Neural crest cell (in vitro differentiated cells): ENCODE measurements at places on chromosomes 1 and 21. TPM values are rescaled to one million over a fixed set of nuclear protein-coding genes. Genes with fewer than 3 reads are reported as not detected.

DNA sequence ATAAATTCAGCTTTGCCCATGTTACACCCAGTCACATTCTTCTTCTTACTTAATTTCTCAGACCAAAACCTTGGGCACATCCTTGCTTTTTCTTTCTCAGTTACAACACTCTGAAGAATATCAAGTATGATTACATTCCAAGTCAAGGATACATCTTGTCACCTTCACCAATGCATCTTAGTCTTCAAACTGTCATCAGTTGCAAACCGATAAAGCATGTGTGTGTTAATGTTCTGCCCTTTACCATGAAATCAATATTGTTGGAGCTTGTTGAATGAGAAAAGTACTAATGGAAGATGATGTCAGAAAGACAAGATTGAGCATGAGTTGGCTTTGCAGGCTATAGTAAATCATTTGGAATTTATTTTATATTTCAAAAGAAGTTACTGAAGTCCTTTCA lies 764.6 kb downstream of the NCAM2 start:
- no peak overlapping the region for H3K4me3 ChIP-seq
- DNase-seq = no peak
- H3K36me3 ChIP-seq = no peaks in the 10 kb centered on the region
- H3K27ac ChIP-seq = no peak overlapping the region
- no peaks in the 10 kb centered on the region for H3K4me1 ChIP-seq

DNA sequence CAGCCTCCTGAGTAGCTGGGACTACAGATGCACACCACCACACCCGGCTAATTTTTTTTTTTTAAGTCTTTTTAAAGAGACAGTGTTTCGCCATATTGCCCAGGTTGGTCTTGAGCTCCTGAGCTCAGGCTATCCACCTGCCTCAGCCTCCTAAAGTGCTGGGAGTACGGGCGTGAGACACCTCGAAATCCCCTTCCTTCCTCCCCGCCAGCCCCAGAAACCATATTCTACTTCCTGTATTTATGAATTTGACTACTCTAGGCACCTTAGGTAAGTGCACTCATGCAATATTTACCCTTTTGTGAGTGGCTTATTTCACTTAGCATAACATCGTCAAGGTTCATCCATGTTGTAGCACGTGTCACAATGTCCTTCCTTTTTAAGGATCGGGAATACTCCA lies 6.9 kb upstream of the LRP8 start:
- H3K4me3 ChIP-seq = no peak overlapping the region
- H3K4me1 ChIP-seq = no peaks in the 10 kb centered on the region
- DNase-seq = no peak
- H3K27ac ChIP-seq = no peak overlapping the region
- no peaks in the 10 kb centered on the region for H3K36me3 ChIP-seq
- H3K27me3 ChIP-seq = no peaks in the 10 kb centered on the region

GRCh38 chr1:97254731-97255463 lies 533.3 kb downstream of the PTBP2 start:
- no peak for DNase-seq
- H3K27me3 ChIP-seq = no peaks in the 10 kb centered on the region
- H3K36me3 ChIP-seq = no peaks in the 10 kb centered on the region

DNA sequence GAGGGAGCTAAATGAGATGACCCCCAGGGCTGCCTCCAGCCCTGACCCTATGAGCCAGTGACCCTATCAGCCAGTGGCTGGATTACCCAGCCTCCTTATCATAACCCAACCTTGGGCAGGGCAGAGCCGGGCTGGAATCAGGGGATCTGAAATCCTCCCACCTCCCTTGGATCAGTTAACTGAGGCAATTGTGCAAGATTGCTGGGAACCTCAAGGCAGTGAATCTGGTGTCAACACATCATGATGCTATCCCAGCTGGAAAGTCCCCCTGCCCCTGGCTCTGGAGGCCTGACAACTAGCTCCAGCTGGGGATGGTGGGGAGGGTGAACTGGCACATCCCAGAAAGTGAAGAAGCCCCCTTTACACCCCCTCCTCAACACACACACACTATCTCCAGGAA lies 6.4 kb upstream of the TSPAN1 start:
- no peak for DNase-seq
- H3K4me1 ChIP-seq = no peaks in the 10 kb centered on the region
- H3K36me3 ChIP-seq = no peaks in the 10 kb centered on the region
- no peak overlapping the region for H3K4me3 ChIP-seq

DNA sequence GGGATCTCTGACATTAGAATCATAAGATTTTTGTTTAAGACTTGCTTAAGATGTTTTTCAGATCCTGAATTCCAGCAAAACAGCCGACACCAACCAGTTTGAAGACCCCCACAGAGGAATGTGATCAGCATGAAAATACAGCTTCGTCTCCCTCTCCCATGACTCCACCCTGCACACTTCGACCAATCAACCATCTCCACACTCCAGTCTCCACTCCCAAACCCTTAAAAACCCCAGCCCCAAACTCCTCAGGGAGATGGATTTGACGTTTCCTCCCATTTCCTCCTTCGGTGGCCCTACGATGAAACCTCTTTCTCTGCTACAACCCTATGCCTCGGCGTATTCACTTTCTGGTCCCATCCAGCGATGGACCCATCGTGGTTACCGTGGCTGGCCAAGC lies 30.1 kb upstream of the KIF26B start:
- no peaks in the 10 kb centered on the region for H3K27me3 ChIP-seq
- no peak overlapping the region for H3K4me3 ChIP-seq
- H3K27ac ChIP-seq = no peak overlapping the region
- peaks cover 14% of the 10 kb centered on the region for H3K36me3 ChIP-seq

SPRR1B gene
- total RNA-seq = not detected in 2 replicates

- H3K27me3 ChIP-seq = no peaks in the 10 kb centered on the region
- no peak overlapping the region for H3K4me3 ChIP-seq
- peaks cover 29% of the 10 kb centered on the region for H3K4me1 ChIP-seq
- DNase-seq = no peak
- no peaks in the 10 kb centered on the region for H3K36me3 ChIP-seq
- no peak overlapping the region for H3K27ac ChIP-seq
These were observed 81.2 kb downstream of the TGFB2 start for GRCh38 chr1:218426343-218426657.

DNA sequence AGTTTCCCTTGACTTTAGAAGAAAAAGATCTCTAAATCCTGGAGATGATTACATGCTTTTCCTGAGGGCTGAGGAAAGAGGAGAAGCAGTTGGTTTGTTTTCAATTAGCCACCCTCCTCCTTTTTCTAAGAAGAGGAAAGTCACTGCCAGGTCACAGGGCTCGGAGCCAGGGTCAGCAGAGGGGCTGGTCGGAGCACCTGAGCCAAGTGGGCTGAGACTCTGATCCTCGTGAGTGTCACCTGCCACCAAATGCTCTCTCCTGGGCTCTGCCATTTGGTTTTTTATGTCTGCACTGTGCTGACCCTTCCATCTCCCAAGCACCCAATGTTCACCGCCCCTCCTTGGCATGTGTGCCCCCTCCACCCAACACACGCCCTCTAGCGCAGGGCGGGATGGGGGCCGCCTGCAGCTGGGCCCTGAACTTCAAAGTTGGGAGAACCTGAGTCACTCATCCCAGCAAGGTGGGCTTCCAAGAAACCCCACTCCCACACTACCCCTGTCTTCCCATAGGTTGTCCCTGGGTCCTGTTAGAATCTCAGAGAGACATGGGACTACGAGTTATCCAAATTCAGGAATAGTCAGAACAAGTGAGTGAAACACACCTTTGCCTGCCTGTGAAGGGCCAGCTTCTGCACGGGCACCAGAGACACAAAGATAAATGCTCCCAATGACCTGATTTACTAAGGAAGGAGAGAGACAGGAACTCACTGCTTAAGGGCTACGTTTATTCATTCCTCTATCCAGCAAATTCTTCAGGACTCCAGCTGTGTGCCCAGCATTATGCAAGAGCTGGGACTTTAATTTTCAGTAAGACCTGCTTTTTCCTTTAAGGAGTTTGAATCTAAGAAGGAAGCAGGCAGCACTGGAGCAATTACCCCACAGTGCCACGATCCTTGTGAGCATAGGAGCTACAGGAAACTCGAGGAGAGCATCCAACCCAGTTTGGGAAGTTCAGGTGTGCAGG lies 127.5 kb downstream of the RHOU start:
- no peak for DNase-seq
- no peak overlapping the region for H3K27ac ChIP-seq
- no peaks in the 10 kb centered on the region for H3K27me3 ChIP-seq
- H3K36me3 ChIP-seq = no peaks in the 10 kb centered on the region
- peaks cover 55% of the 10 kb centered on the region for H3K4me1 ChIP-seq

GRCh38 chr21:38861989-38862683 lies 56.4 kb downstream of the ETS2 start:
- no peak for DNase-seq
- peaks cover 12% of the 10 kb centered on the region for H3K4me1 ChIP-seq
- no peaks in the 10 kb centered on the region for H3K27me3 ChIP-seq
- H3K27ac ChIP-seq = no peak overlapping the region

DNA sequence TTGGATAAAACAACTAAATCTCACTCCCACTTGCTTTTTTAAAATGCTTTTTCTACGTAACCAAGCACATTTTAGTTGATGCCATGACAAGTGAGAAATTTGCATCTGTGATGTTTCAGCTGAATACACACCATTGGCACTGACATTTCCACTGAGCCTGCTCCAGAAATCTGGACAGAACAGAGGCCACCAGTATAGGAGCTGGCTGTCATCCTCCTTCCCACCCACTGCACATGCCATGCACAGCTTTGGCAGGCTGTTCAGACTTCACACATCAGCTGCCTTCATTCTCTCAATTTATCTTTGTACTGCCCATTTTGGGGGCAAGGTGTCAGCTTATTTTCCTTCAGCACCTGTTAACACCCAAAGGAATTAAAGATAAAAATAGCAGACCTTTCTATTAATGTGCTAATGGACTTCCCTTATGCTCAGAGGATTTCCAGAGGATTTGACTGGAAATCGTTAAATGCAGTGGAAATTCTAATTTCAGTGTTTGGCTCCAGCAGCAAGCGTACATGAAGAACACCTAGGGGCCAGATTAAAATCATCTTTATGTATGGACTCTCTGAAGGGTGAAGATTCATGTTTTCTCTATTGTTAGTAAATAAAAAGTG lies 12.9 kb upstream of the PODN start:
- peaks cover 16% of the 10 kb centered on the region for H3K4me1 ChIP-seq
- no peak overlapping the region for H3K27ac ChIP-seq
- no peaks in the 10 kb centered on the region for H3K27me3 ChIP-seq
- H3K36me3 ChIP-seq = peaks cover 11% of the 10 kb centered on the region
- no peak for DNase-seq
- H3K4me3 ChIP-seq = no peak overlapping the region

SH2D1B gene
- total RNA-seq = not detected in 2 replicates
